NCI-H1048 (cell line): ENCODE measurements at places on chromosomes 2 and 18.

DNA sequence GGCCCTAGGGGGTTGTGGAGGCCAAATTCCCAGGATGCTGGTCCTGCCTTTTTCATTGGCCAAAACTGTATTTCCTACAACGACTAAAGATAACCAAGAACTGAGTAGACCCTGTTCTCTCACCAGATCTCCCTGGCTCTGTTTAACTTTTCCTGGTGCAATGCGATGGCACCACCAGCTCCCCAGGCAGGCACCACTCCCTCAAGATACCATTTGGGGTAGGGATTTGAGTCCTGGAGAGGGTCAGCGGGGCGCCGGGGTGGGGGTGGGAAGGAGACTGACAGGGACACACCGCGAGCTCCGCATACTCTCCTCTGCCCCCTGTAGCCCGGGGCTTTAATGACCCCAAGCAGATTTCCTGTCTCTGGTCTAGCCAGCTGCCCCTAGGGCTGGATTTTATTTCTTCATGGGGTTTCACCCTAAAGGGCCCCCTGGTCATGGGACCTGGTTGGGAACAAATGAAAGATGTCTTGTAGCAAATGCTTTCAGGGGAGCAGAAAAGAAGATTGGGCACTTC, 7.3 kb downstream of the SIX2 start:
- DNase-seq: no peak

- no peak for DNase-seq
Measured at GRCh38 chr18:75005626-75006025, 203.3 kb downstream of the PTGR3 start.

DNA sequence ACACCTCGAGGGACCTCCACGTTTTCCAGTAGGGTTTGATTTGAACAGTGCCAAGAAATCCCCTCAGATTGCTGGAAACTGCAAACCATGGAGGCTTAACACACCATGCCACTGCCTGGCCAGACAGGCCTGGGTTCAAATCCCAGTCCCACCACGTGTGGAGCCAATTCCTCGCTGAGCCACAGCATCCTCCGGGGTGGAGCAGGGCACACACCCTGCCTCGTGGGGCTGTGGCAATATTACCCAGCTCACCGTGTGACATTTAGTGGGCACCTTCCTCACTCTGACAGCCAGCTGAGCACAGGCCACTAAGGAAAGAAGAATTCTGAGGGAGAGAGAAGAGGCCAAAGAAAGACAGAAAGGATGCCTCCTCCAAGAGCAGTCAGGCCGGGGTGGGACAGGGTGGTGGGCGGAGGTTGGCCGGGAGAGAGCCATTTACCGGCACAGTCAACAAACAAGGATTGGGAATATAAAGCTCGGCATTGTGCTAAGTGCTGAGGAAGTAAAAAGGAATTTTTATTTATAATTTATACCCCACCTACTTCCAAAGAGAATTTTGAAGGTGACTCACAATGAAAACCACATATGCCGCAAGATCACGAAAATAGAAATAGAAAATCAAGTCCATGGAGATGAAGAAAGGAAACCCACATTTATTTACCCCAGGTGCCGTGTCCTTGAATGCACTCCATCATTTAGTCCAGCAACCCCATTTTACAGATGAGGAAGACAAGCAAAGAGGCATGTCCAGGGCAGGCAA, 111.5 kb downstream of the MCFD2 start:
- DNase-seq: no peak

GRCh38 chr2:46873604-46874068, 42.0 kb downstream of the MCFD2 start:
- DNase-seq: no peak

DNA sequence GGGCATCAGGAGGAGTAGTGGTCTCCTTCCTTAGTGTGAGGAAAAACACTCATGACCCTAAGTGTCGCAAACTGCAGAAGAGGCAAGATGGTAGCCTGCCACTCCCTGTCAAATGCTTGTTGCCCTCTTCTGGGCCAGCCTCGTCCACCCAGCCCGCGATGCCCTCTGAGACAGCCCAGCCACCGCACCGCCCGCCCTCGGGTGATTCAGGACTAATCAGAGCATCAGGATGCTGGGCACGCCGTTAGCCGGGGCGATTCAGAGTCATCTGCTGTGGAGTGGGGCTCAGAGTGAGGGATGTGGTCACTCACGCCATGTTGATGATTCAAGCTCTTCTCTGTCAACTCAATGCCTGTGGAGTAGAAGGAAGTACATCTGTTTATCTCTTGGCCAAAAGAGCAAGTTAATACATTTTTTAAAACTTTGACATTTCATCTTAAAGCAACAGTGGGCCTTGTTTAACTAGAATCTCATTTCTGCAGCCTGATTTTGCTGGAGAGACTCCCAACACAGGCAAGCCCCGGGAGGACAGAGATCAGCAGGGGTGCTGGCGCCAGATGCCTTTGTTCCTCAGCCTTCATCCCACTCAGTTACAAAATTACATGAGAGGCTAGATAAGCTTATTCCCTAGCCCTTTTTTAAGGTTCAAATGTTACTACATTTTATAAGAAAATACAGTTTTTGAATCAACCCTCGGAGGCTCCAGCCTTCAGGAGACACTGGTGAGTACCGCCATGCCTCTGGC, 79.0 kb downstream of the TMEM18 start:
- no peak for DNase-seq

GRCh38 chr2:45668509-45668908, 17.0 kb downstream of the PRKCE start:
- DNase-seq: no peak

DNA sequence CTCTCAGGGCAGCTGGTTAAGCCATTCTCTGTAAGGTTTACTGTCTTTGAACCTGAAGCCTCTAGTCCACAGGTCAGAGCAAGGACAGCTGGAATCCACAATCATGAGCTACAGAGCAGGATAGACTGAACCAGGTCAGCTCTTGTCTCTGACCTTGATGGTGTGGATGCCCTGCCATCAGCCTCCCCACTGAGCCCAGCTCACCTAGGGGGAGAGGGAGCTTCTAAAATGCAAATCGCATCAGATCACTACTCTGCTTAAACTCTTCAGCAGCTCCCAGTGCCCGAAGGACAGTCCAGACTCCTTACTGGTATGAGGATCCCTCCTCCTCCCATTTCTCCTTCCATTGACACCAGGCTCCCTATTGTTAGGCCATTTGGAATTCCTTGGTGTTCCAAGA, 255.3 kb upstream of the CCDC68 start:
- DNase-seq: no peak

GRCh38 chr2:158712791-158713522, 82.2 kb upstream of the DAPL1 start:
- DNase-seq: no peak

GRCh38 chr2:169571571-169571970, 2.1 kb downstream of the FASTKD1 start:
- DNase-seq: no peak

DNA sequence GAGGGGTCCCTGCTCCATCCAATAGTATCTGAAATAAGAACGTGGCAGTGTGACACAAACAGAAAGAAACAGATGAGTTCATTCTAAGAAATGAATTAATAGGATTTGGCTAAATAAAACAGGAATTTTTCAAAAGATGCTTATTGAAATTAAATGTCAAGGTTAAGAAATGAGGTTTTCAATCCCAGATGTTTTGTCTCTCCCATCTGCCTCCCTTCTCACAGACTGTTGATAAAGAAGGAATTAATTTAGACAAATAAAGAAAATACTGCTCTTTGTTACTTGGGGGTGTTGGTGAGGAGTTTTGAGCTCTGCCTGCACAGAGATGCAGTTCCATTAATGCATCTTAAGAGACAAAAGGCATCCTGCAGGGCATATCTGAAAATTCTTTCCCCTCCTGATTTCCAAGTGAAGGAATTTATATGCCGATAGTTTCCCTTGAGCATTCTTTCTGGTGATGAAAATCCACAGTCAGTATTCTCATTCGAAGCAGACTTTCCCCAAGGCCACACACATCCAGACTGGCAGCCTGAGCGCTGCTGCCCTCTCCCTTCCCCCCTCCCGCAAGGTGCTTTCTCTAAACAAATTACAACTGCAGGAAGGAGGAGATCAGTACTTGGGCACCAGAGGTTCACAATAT, 385.4 kb upstream of the RND3 start:
- no peak for DNase-seq

GRCh38 chr2:77104554-77104953, 417.6 kb downstream of the LRRTM4 start:
- DNase-seq: no peak

GRCh38 chr2:98650998-98651397, 42.6 kb downstream of the UNC50 start:
- DNase-seq: no peak

DNA sequence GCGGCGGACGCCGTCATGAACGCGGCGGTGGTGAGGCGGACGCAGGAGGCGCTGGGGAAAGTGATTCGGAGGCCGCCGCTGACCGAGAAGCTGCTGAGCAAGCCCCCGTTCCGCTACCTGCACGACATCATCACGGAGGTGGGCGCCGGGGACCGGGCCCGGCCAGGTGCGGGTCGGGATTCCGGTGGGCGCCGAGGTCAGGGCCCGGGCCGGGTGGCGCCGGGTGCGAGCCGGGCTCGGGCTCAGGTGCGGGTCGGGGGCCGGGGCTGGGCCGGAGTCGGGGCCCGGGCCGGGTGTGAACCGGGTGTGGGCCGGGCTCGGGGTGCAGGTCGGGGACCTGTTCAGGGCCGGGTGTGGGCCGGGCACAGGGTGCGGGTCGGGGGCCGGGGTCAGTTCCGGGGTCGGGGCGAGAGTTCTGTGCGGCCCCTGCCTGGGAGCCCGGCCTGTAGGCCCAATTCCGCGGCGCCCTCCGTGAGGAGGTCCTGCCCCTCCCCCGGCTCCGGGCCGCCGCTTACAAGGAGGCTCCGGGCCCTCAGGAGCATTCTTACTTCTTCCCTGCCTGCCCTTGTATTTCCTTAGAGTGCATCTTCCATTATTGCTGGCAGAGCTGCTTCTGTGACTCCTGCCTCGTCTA, 447 bp downstream of the TRAF3IP1 start:
- DNase-seq: no peak

- no peak for DNase-seq
Measured at GRCh38 chr2:50388324-50388723, 643.6 kb downstream of the NRXN1 start.

- DNase-seq: no peak
Measured at GRCh38 chr2:100819370-100820272, at the start of gene NPAS2. NPAS2 (plus strand) TSS chr2:100820139; CDS start chr2:100904755, 84,616 bp downstream.

- DNase-seq: no peak
Measured at GRCh38 chr18:80148326-80149199, 39.5 kb downstream of the ADNP2 start.

DNA sequence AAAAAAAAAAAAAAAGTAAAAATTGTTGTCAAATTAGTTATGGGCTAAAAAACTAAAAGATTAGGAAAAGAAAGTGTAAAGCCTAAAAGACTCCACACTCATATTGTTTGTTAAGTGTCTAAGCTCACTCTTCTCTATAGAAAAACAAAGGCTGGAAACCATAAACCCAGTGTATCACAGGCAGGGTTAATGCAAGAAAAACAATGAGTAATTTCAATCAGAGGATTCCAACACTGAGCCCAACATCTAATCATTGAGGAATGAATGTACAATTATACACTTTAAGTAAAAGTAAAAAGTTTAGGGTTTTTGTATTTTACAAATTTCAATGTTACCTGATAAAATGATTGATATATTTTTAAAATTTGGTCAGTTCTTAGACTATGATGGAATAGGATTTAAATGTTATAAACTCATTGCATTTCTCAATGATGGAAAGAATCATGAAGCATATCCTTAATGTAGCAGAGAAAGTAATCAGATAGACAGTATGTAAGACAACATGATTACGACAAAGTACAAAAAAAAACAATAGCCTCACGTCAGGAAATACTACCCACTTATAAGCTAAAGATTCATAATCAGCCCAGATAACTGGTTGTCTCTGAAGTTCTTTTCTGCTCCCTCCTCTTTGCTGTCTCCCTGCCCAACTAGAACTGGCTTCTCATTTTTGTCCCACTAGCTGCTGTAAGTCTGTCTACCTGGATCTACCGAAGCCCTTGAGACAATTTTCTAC, 44.5 kb upstream of the SP3 start:
- DNase-seq: no peak

DNA sequence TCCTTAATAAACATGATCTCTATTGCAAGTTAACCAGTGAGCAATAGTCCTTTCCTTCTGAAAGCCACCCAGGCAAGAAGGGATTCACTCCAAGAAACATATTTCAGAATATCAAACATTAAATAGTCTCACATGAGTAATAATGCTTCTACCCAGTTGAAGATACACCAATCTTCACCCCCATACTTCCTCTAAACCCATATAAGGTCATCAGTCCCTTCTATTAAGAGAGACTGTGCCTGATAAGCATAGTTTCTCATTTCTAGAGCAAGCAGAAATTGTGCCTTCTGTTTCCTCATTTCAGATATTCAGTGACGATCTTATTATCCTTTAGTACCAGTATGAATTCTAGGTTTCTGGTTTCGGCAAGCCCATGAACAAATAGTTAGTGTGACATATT, 64.6 kb downstream of the DSEL start:
- DNase-seq: no peak

GRCh38 chr2:122636097-122636496, 880.6 kb downstream of the TSN start:
- no peak for DNase-seq

GRCh38 chr2:232541195-232541960, 1.9 kb downstream of the CHRNG start:
- no peak for DNase-seq

DNA sequence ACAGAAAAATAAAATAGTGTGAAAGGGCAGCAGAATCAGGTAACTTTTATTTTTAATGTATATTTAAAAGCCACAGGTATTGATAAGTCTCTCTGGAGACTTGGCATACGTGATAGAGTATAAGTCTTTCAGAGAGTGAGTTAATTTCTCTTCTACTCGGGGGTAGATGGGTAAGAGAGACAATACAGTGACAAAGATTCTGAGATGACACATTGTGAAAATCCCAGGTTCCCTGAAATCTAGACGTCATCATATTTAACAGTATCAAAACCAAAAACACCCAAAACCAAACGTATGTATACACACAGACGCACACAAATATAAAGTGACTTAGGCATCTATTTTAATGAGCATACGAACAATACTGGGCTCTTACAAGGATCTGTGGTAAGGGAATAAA, 33.3 kb downstream of the NIF3L1 start:
- DNase-seq: no peak

DNA sequence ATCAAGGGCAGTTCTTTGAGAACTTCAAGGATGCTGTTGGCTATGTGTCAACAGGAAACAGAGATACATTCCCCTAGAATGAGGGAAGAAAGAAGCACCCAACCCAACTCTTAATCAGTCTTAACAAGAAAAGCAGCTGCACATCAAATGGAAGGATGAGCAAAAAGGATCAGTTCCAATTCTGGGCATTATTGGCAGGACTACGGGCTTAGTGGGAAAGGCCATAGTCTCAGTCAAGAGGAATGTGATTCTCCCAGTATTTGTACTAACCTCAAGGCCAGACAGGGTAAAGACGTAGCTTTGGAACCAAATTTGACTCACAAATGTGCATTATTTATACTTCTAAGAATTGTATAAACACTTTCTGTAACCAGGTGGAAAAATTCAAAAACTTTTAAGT, 18.2 kb downstream of the BMP10 start:
- DNase-seq: no peak

GRCh38 chr2:152962446-152962845, 244.0 kb downstream of the ARL6IP6 start:
- DNase-seq: no peak

GRCh38 chr2:8440029-8440778, 241.7 kb upstream of the ID2 start:
- no peak for DNase-seq

- no peak for DNase-seq
Measured at GRCh38 chr2:135163306-135163705, 111.2 kb downstream of the RAB3GAP1 start.
